ENCODE measurements at places on chromosomes 7 and 10.

DNA sequence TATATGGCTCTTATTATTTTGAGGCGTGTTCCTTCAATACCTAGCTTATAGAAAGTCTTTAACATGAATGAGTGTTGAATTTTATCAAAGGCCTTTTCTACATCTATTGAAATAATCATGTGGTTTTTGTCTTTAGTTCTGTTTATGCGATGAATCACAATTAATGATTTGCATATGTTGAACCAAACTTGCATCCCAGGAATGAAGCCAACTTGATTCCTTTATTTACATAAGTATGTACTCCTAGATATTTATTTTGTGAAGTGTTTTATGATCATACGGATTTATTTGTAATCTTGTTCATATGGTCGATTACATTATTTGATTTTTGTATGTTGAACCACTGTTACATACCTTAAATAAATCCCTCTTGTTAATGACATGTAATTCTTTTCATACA lies 244.3 kb upstream of the KCND2 start:
- no peak for DNase-seq
- H3K4me3 ChIP-seq, result no peak overlapping the region
- H3K27me3 ChIP-seq, result no peaks in the 10 kb centered on the region
- H3K4me1 ChIP-seq, result no peaks in the 10 kb centered on the region
- no peak overlapping the region for H3K27ac ChIP-seq
- H3K36me3 ChIP-seq, result no peaks in the 10 kb centered on the region

DNA sequence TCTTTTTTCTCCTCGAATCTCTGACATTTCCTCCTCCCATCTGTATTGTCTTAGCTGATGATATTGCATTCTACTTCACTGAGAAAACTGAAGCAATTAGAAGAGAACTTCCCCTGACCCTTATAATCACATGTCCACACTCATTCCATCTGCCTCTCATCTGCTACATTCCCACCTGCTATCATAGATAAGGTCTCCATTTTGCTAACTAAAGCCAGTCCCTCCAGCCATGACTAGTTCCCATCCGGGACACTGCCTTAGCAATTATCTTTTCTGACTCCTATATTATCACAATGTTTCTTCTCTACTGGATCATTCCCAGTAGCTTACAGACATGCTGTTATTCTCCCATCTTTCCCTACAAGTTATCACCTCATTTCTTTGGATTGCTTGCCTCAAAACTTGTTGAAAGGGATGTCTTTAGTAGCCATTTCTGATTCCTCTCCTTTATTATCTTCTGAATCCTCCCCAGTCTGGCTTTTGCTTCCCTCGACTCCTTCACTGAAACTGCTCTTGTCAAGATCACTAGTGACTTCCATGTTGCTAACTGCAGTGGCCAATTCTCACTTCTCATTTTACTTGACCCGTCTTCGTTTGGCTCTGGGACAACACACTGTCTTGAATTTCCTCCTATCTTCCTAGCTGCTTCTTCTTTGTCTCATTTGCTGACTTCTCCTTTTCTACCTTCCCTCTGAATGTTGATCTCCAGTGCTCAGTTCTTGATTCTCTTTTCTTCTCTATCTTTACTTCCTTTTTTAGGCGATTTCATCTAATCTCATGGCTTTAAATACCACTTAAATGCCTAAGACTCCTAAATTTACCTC lies 35.9 kb downstream of the FZD1 start:
- H3K4me1 ChIP-seq, result no peaks in the 10 kb centered on the region
- H3K27ac ChIP-seq, result no peak overlapping the region
- H3K27me3 ChIP-seq, result no peaks in the 10 kb centered on the region
- H3K4me3 ChIP-seq, result no peak overlapping the region
- DNase-seq, result no peak
- no peaks in the 10 kb centered on the region for H3K36me3 ChIP-seq

DNA sequence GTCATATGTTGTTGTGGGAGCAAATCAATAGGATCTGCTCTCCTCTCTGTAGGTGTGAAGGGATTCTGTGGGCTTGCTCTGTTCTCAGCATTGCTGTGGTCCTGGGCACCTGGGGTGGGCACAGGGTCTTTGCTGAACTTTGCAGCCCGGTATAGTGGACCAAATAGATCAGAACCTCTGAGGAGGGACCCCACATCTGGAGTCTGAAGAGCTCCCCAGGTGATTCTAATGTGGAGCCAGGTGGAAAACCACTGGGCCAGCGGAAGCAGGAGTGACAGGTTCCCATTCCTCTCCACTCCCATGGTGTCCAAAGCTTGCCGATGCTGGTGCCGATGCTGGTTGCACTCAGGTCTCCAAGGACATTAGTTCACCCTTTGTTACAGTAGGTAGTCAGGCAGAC lies 257.2 kb downstream of the GLRX3 start:
- H3K27me3 ChIP-seq, result peaks cover 3% of the 10 kb centered on the region
- H3K4me1 ChIP-seq, result no peaks in the 10 kb centered on the region
- H3K36me3 ChIP-seq, result no peaks in the 10 kb centered on the region
- no peak overlapping the region for H3K27ac ChIP-seq
- no peak for DNase-seq
- H3K4me3 ChIP-seq, result no peak overlapping the region

DNA sequence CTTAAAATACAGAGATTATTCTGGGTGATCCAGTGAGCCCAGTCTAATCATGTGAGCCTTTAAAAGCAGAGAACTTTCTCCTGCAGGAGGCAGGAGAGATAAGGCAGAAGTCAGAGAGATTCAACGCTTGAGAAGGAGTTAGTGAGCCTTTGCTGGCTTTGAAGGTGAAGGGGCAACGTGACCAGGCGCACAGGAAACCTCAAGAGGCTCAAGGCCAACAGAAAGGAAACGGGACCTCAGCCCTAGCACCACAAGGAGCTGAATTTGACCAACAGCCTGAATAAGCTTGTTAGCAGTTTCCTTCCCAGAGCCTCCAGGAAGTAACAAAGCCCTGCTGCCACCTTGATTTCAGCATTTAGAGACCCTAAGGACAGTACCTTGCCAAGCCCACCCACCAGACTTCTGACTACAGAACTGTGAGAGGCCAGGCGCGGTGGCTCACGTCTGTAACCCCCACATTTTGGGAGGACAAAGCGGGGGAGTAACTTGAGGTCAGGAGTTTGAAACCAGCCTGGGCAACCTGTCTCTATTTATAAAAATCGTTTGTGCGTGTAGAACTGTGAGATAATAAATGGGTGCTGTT lies 87.3 kb upstream of the KAT6B start:
- DNase-seq, result no peak
- H3K27me3 ChIP-seq, result no peaks in the 10 kb centered on the region
- no peaks in the 10 kb centered on the region for H3K36me3 ChIP-seq
- peak overlapping the region; percentile 25 for H3K4me3 ChIP-seq

GRCh38 chr7:25031007-25031406 lies 51.0 kb upstream of the OSBPL3 start:
- H3K4me3 ChIP-seq, result no peak overlapping the region
- peaks cover 16% of the 10 kb centered on the region for H3K4me1 ChIP-seq
- H3K27me3 ChIP-seq, result peaks cover 4% of the 10 kb centered on the region
- H3K27ac ChIP-seq, result no peak overlapping the region
- peaks cover 4% of the 10 kb centered on the region for H3K36me3 ChIP-seq

- H3K36me3 ChIP-seq, result no peaks in the 10 kb centered on the region
- no peaks in the 10 kb centered on the region for H3K4me1 ChIP-seq
- no peaks in the 10 kb centered on the region for H3K27me3 ChIP-seq
- no peak overlapping the region for H3K27ac ChIP-seq
- no peak for DNase-seq
Observed at GRCh38 chr10:105981679-105982078, 1182.8 kb downstream of the SORCS1 start.

DNA sequence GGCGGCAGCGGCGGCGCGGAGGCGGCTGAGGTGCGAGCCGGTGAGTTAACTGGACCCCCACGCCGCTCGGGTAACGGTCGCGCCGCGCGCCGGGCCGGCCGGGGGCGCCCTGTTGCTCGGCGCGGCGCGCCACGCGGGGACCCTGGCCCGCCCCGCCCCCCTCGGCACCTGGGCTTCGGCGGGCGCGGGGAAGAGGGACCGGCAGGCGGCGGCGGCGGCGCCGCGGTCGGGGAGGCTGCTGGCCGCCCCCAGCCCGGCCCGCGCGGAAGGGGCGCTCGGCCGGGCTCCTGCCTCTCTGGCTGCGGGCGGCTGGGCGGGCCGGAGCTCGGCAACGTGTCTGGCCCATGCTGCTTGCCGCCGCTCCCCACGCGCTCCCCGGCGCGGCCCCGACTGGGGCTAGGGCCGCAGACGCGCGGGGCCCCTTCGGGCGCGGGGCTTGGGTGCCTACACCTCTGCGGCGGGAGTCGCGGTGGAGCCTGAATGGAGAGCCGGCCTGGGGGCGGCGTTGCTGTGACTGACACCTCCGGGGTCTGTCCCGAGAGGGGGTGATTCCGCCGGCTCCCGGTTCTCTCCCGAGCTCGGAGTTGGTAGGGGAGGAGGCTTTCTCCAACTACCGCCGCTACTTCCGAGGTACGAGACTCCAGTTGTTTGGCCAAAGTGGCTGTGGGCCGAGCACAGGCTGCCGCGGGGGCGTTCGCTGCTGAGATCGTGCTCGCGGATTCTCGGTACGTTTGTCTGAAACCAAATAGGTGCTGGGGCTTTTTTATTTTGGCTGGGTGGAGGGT lies 494 bp downstream of the PALS2 start:
- peaks cover 32% of the 10 kb centered on the region for H3K4me1 ChIP-seq
- H3K4me3 ChIP-seq, result peak overlapping the region; percentile 92
- no peaks in the 10 kb centered on the region for H3K36me3 ChIP-seq
- no peaks in the 10 kb centered on the region for H3K27me3 ChIP-seq
- no peak for DNase-seq

DNA sequence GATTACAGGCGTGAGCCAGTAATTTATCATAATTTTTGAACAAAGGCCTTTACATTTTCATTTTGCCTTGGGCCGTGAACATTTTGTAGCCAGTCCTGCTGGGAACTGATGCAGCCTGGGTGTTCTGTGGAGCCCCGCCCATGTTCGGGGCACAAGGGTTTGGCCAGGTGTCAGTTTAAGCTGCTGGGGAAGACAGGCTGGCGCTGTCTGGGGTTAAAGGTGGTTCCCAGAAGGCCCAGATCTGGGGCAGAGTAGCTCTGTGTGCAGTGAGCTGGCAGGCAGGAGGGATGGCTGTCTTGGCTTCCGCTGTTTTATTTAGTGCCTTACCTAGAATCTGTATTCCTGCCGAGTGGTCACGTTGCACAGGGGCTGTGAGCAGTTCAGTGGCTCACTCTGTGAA lies 50.2 kb downstream of the DOCK1 start:
- H3K27ac ChIP-seq, result no peak overlapping the region
- no peak for DNase-seq
- no peaks in the 10 kb centered on the region for H3K36me3 ChIP-seq
- H3K4me1 ChIP-seq, result no peaks in the 10 kb centered on the region
- H3K4me3 ChIP-seq, result no peak overlapping the region
- H3K27me3 ChIP-seq, result no peaks in the 10 kb centered on the region

GRCh38 chr10:63414481-63415260 lies 51.1 kb downstream of the JMJD1C start:
- no peaks in the 10 kb centered on the region for H3K36me3 ChIP-seq
- no peak overlapping the region for H3K4me3 ChIP-seq
- no peaks in the 10 kb centered on the region for H3K27me3 ChIP-seq
- H3K27ac ChIP-seq, result no peak overlapping the region

DNA sequence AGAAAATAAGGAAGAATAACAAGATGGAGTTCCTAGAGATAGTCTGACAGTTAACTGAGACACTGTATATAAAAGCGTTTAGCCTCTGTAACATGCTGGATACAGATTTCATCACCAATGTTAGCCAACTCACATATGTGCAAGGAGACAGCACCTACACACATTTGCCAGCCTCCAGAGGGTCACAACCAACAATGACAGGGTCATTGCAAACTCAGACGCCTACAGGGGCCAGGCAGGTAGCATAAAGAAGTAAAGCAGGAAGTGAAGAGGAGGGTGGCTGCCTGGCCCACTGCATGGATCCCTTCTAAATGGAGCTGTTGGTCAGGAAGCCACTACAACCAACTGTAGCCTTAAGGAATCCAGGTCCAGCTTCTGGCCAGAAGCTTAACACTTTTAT lies 50.4 kb downstream of the NRAP start:
- H3K4me3 ChIP-seq, result no peak overlapping the region
- peaks cover 2% of the 10 kb centered on the region for H3K4me1 ChIP-seq
- no peak for DNase-seq
- no peak overlapping the region for H3K27ac ChIP-seq

- H3K27ac ChIP-seq, result peak overlapping the region; percentile 60
- peaks cover 5% of the 10 kb centered on the region for H3K4me1 ChIP-seq
- H3K4me3 ChIP-seq, result no peak overlapping the region
Observed at GRCh38 chr10:129568583-129569344, 101.7 kb downstream of the MGMT start.

GRCh38 chr10:96645191-96645721 lies 58.4 kb upstream of the TM9SF3 start:
- peak overlapping the region; percentile 98 for H3K27ac ChIP-seq
- DNase-seq, result peak; percentile 55
- H3K27me3 ChIP-seq, result no peaks in the 10 kb centered on the region
- H3K4me1 ChIP-seq, result peaks cover 33% of the 10 kb centered on the region
- H3K36me3 ChIP-seq, result peaks cover 23% of the 10 kb centered on the region

- peak overlapping the region; percentile 33 for H3K27ac ChIP-seq
- H3K4me3 ChIP-seq, result no peak overlapping the region
- H3K27me3 ChIP-seq, result no peaks in the 10 kb centered on the region
- peaks cover 19% of the 10 kb centered on the region for H3K36me3 ChIP-seq
Observed at GRCh38 chr10:95814011-95814727, 58.2 kb downstream of the ENTPD1 start.

GRCh38 chr7:69631131-69631530 lies 32.9 kb downstream of the AUTS2 start:
- H3K27ac ChIP-seq, result no peak overlapping the region
- H3K4me1 ChIP-seq, result peaks cover 2% of the 10 kb centered on the region
- H3K4me3 ChIP-seq, result no peak overlapping the region
- H3K27me3 ChIP-seq, result no peaks in the 10 kb centered on the region
- H3K36me3 ChIP-seq, result no peaks in the 10 kb centered on the region
